ENCODE measurements at places on chromosomes 2 and 18. TPM values are rescaled to one million over a fixed set of nuclear protein-coding genes. Genes with fewer than 3 reads are reported as not detected.

DNA sequence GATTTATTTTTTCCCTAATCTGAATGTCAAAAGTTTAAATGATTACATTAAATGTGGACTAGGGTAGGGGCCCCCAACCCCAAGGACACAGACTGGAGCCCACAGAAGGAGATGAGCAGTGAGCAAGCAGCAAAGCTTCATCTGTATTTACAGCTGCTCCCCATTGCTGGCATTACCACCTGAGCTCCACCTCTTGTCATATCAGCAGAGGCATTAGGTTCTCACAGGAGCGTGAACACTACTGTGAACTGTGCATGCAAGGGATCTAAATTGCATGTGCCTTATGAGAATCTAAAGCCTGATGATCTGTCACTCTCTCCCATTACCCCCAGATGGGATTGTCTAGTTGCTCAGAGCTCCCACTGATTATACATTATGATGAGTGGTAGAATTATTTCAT lies 3.8 kb downstream of the MOB1A start:
- peaks cover 23% of the 10 kb centered on the region for H3K36me3 ChIP-seq
- H3K4me3 ChIP-seq, result no peak overlapping the region
- H3K27ac ChIP-seq, result no peak overlapping the region
- DNase-seq, result no peak
- no peaks in the 10 kb centered on the region for H3K27me3 ChIP-seq
- peaks cover 25% of the 10 kb centered on the region for H3K4me1 ChIP-seq

GRCh38 chr2:133718688-133719201 lies 150.5 kb upstream of the NCKAP5 start:
- DNase-seq, result peak; percentile 7
- H3K27me3 ChIP-seq, result no peaks in the 10 kb centered on the region
- H3K4me1 ChIP-seq, result no peaks in the 10 kb centered on the region
- no peak overlapping the region for H3K4me3 ChIP-seq

- H3K36me3 ChIP-seq, result no peaks in the 10 kb centered on the region
- no peaks in the 10 kb centered on the region for H3K4me1 ChIP-seq
Observed at GRCh38 chr2:128832946-128833663, 514.4 kb upstream of the HS6ST1 start.

DNA sequence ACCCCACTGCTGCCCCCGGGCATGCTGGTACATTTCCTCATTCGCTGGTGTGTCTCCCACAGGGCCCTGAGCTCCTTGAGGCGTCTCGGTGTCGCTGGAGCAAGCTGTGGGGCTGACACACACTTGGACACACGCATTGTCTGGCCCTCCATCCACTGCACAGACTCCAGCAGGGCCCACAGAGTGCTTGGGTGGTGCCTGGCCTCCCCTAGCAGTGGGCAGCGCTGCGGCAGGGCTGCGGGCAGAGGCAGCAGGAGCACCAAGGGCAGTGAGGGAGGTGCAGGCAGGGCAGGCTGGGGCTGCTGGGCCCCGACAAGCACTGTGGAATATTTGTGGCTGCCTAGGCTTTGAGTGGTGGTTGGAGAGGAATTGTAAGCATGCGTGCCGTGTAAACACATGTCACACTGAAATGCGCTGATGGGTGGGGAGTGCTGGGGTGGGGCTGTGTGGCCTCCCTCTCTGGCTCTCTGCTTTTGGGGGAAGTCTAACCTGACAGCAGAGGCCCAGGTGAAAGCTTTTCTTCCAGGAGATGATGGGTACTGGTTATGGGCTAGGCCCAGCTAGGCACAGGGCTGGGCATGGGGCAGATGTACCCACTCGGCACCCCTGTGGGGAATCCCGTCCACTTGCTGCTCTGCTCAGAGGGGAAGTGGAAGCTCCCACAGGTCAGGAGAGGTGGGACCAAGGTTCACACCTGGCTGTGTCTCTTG lies 55.5 kb upstream of the HS6ST1 start:
- no peak overlapping the region for H3K27ac ChIP-seq
- no peak for DNase-seq
- H3K36me3 ChIP-seq, result no peaks in the 10 kb centered on the region
- H3K4me1 ChIP-seq, result peaks cover 3% of the 10 kb centered on the region

DNA sequence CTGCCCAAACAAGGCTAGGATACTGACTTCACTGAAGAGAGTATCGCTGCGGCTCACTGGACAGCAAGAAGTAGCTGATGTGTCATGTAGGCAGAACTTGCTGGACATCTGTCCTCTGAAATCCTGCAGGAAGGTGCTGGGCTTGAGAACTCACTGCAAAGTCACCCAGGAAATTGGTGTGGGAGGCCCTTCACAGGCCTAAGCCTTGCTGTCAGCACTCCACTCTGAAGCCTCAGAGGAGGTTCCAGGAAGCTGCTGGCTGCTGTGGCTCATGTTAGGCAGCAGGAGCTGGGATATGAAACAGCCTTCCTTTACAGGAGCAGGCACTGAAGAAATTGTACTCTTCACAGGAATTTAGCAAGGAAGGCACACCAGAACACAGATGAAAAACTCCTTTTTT lies 88.3 kb upstream of the CCDC68 start:
- no peaks in the 10 kb centered on the region for H3K27me3 ChIP-seq
- H3K4me3 ChIP-seq, result no peak overlapping the region
- peaks cover 8% of the 10 kb centered on the region for H3K4me1 ChIP-seq
- H3K27ac ChIP-seq, result no peak overlapping the region
- DNase-seq, result no peak
- H3K36me3 ChIP-seq, result no peaks in the 10 kb centered on the region

- no peak overlapping the region for H3K4me3 ChIP-seq
- H3K27ac ChIP-seq, result no peak overlapping the region
- H3K36me3 ChIP-seq, result no peaks in the 10 kb centered on the region
- no peaks in the 10 kb centered on the region for H3K4me1 ChIP-seq
Observed at GRCh38 chr18:53268455-53268854, 928.5 kb downstream of the DCC start.

Gene C1QL2
- not detected for total RNA-seq

DNA sequence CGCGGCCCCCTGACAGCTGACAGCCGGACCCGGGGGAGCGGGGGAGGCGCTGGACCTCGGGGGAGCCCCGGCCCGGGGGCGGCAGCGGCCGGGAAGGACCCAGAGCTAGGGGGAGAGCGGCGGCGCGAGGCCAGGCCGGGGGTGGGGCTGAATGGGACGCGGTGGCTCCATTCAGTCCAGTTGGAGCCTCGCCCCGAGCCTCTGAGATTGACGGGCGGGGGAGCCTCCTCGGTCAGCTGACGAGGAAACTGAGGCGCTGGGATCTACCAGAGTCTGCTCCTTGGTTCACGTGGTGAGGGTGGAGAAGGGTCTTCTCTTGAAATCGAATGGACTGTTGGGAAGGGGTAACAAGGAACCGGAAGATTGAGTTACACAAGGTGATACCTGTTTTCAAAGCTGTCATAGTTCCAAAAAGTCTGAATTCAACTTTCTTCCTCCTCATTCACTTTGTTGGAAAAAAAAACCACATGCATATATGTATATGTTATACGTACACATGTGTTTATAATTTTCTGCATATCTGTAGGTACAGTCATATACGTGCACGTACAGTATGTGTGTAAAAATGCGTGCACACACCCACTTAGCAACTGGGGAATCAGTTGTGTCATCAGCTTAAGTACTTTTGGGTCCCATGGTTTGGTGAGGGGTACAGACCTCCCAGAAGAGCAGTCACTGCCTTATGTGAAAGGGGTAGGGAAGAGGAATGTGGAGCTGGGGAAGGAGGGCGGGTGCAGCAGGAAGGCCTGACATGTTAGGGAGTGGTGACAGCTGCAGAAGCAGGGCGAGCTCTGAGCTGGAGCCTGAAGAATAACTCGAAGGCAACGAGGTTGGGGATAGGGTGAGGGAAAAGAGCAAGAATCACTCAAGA lies 628 bp downstream of the PPP1R7 start:
- peaks cover 19% of the 10 kb centered on the region for H3K36me3 ChIP-seq
- peaks cover 30% of the 10 kb centered on the region for H3K4me1 ChIP-seq
- DNase-seq, result no peak
- no peaks in the 10 kb centered on the region for H3K27me3 ChIP-seq
- peak overlapping the region; percentile 79 for H3K27ac ChIP-seq
- H3K4me3 ChIP-seq, result peak overlapping the region; percentile 95

DNA sequence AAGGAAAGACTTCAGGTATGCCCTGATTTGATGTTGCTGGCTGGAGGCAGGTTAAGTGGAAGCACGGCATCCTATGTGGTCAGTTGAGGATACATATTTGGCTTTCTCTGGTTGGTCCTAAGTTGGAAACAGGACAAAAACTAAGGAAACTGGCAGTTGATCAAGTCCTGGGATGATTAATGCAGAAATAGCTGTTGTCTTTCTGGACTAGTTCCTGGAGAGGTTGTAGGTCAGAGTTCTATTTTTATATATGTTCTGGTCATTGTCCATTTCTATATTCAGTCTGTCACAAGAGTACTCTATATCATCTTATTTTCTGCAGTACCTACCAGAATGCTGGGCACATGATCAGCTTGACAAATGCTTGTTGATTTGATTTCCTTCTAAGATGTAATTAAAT lies 4.0 kb upstream of the SLC35F5 start:
- peak; percentile 44 for DNase-seq
- H3K4me1 ChIP-seq, result peaks cover 6% of the 10 kb centered on the region
- no peak overlapping the region for H3K27ac ChIP-seq
- no peak overlapping the region for H3K4me3 ChIP-seq

Gene C2orf78
- not detected for total RNA-seq

DNA sequence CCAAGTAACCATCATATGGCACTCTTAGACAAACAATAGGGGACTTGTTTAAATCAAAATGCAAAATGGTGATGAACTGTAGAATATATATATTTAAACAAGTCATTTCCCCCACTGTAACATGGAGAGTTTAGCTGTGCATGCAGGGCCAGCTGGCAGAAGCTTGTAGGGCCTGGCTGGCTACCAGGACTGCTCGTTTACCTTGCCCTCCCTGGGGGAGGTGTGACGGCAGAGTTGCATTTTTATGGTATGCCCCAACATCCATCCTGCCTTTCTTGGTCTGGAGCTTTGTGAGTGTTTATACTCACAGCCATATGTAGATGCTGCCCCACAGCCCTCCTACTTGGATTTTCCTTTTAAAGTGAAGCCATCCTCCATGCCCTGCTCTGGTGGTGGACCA lies 101.7 kb upstream of the ZFP36L2 start:
- no peaks in the 10 kb centered on the region for H3K27me3 ChIP-seq
- no peak for DNase-seq
- H3K36me3 ChIP-seq, result peaks cover 21% of the 10 kb centered on the region
- no peak overlapping the region for H3K4me3 ChIP-seq

Gene G6PC2
- total RNA-seq, result not detected

- H3K4me1 ChIP-seq, result no peaks in the 10 kb centered on the region
- H3K27ac ChIP-seq, result no peak overlapping the region
- no peak overlapping the region for H3K4me3 ChIP-seq
- H3K36me3 ChIP-seq, result no peaks in the 10 kb centered on the region
- no peak for DNase-seq
- no peaks in the 10 kb centered on the region for H3K27me3 ChIP-seq
Observed at GRCh38 chr2:55063713-55064323, 13.6 kb upstream of the RTN4 start.

Gene ARL4C
- 6.4 TPM for total RNA-seq

GRCh38 chr2:113979191-113980128 lies 89.6 kb downstream of the ACTR3 start:
- no peak overlapping the region for H3K4me3 ChIP-seq
- H3K27me3 ChIP-seq, result no peaks in the 10 kb centered on the region
- peaks cover 13% of the 10 kb centered on the region for H3K36me3 ChIP-seq
- no peak overlapping the region for H3K27ac ChIP-seq
- DNase-seq, result no peak

DNA sequence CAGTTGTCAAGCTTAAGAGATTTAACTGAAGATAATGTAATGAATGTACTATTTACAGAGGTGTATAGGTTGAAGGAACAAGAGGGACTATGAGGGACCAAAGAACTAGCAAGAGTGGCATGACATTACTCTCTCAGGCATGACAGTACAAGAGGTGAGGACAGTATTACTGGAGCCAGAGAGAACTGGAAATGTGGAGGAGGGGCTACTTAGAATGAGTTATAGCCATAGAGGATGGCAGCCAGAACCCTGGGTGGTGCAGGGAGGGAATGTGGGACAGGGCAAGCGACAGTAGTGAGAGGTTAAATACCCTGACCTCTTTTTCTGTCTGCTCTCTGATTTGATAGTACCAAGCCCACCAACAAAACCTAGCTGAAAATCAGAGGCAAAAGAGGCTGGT lies 122.6 kb upstream of the UGP2 start:
- H3K27ac ChIP-seq, result no peak overlapping the region
- no peaks in the 10 kb centered on the region for H3K27me3 ChIP-seq
- no peaks in the 10 kb centered on the region for H3K36me3 ChIP-seq

DNA sequence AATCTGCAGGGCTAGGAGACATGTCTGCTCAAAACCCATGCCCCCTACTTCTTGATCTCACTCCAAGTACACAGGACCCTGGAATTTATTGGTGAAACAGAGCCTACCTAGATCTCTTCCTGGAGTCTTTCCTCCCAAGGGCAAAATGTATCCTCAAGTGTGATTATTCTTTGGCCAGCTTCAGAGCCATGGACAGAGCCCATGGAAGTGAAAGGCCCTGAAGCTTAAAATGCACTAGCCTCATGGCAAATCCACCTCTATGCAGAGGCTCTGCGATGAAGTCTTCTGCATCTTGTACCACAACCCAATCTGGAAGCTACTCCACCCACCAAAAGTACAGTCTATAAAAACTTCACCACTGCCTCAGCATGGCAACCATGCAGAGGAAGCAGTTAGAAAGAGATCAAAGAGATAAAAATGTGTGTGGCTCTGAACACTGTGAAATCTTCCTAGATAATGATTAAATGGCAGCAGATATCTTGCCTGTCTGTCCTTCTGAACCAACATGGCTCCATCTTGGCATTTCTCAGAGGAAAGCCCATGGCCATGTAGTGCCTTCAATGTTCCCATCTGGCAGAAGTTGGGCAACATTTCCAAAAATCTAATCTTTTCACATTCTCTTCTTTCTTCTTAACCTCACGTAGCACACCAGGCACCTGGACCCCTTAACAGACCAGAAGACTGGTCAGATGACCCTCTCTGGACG lies 142.9 kb upstream of the KLF7 start:
- peaks cover 4% of the 10 kb centered on the region for H3K36me3 ChIP-seq
- H3K27ac ChIP-seq, result no peak overlapping the region
- H3K27me3 ChIP-seq, result no peaks in the 10 kb centered on the region
- H3K4me3 ChIP-seq, result no peak overlapping the region

DNA sequence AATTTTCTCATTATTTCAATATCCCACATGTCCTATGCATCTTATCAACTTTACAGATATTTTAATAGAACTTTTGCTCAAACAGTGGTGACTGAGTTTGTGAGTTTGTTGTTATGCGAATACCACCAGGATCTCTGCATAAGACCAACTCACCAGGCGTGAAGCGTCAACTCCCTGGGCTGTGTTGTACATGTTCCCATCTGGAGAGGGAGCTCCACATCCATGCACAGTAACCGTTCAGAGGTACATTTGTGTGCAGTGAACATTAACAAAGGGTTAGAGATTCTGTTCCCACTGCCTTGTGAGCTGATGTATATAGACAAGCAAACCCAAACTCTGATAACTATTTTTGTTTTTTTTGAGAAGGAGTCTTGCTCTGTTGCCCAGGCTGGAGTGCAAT lies 188.7 kb downstream of the MYT1L start:
- H3K4me1 ChIP-seq, result no peaks in the 10 kb centered on the region
- no peaks in the 10 kb centered on the region for H3K36me3 ChIP-seq
- peaks cover 40% of the 10 kb centered on the region for H3K27me3 ChIP-seq
- H3K4me3 ChIP-seq, result no peak overlapping the region

- no peaks in the 10 kb centered on the region for H3K36me3 ChIP-seq
- DNase-seq, result no peak
- H3K27ac ChIP-seq, result no peak overlapping the region
- H3K4me3 ChIP-seq, result no peak overlapping the region
- H3K4me1 ChIP-seq, result no peaks in the 10 kb centered on the region
Observed at GRCh38 chr2:10002109-10002508, 41.2 kb upstream of the KLF11 start.

Gene TUBA3E
- not detected for total RNA-seq
